Right hindlimb (tissue), 1 donor: ENCODE measurements at places on chromosomes 2 and 18.

GRCh38 chr2:218557941-218558340 lies 10.2 kb downstream of the USP37 start:
- no peak for DNase-seq

DNA sequence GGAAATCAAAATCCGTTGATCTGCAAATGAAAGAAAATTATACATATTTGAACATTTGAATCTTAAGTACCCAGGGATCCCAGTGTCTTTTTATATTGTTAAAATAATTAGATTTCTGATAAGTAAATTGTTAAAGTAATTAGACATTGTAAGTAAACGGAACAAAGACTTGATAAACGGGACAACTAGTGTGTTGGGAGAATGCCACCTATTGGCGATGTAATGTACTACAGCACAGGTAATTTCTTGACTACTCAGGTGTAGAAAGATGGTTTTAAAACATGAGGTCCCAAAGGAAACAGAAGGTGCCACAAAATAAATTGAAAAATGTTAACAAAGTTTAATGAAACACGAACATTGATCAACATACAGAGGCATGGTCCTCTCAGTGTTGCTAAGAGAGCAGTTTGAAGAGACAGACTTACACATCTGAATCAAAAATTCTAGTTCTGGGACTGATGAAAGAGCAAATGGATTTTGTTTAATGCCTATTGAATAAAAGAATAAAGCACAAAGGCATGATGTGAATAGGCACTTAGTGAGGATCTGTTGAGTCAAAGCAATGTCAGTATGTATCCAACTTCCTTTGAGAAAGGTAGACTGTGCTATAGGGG lies 103.4 kb upstream of the RASGRP3 start:
- DNase-seq = no peak

DNA sequence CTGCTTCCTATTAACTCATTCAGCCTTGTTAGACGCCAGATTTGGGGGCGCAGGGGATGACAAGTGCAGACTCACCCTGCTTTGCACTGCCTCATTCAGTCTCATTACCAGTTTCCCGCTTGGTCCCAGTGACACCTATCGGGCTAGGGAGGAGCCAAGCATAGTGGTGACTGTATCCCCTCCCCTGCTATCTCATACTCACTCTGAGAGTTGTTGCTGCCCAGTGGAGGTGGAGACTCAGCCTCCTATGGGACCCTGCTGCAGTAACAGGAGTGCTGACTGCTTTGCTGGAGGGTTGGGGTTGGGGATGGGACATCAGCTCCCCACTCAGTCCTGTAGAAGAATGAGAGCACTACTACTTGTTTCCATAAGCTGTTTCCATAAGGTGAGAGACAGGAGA lies 21.3 kb upstream of the PIK3C3 start:
- DNase-seq = no peak

DNA sequence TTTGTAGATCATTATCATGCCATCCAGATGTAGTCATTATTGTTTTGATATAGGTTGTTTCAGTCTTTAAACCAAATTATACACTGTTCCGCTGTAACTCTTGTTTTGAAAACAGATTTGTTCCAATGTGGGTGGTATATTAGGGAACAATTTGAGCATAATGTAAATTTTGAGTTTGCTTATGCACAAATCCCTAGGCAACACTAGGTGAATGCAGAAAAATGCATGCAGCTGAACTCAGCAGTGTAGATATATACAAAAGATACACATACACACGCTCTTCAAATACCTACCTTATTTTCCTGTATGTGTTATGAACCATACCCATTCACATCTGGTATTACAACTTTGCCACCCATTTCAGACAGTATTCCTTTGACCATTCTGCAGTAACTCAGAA lies 35.8 kb downstream of the MSH2 start:
- no peak for DNase-seq

GRCh38 chr2:238811293-238811692 lies 36.6 kb upstream of the TWIST2 start:
- DNase-seq = no peak

GRCh38 chr18:9612215-9612830 lies 2.0 kb downstream of the PPP4R1 start:
- DNase-seq = no peak

DNA sequence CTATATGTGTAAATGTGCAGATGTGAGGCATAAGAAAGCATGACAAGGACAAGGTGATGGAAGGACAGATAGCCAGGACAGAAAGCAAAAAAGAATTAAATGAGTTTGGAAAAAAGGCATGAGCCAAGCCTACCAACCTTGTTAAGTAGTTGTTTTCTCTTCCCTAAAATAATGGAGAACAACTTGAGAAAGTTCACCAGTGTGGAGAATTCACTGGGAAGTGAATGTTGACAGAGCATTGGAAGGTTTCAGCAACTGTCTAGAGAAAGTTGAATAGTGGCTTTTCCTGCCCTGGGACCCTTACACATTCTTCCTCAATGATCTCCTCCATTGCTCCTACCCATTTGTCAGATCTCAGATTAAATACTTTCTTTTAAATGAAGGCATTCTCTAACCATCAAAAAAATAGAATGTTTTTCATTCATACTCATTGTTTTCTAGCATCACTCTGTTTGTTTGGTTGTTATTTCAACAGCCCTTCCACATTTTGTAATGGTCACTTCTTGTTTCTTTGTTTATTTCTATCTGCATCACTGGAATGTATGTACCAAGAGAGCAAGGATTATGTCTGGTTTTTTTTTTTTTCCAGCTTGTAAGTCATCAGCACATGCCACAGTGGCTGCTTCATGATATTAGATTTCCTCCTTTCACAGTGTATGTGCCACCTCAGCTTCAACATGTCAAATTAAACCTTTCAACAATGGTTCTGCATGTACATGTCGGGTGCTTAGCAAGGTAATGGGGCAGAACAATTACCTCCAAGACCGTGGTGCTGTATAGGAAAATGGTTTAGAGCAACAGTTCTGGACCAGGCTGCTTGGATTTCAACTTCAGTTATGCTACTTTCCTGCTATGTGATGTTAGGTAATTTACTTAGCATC lies 586.0 kb upstream of the VRK2 start:
- no peak for DNase-seq

DNA sequence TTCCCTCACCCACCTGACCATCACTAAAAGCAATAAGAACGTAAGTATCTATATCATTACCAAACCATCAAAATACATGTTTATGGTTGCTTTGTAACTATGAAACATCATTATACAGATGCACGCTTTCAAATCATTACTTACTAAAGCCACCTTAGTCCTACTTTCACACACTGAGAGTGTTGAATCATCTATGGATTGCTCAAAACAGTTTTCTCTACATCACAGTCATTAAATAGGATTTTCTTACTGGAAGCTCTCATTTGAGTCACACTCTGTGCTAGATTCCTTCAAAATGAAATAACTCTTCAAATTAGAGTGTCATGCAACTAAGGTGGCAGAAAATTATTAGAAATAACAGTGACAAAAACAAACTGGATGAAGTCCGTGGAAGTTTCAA lies 878.4 kb downstream of the CPS1 start:
- no peak for DNase-seq

- no peak for DNase-seq
Measured at GRCh38 chr18:3932276-3932675, 482.3 kb downstream of the TGIF1 start.

DNA sequence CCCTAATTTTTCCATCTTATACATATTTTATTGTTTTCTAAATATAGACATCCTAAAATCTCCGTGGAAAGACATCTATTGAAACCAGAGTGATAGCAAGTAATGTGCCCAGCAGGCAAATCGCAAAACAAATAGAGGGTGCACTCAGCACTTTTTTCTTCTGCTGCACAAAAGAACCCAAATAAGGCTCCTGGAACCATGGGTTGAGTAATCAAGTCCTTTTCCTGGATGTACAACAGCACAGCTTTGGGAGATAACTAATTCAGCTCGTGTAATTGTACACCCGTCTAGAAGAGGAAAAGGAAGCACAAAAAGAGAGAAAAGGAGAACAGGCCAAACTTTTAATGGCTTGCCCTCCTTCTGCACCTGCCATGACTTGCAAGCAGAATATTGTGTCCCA lies 126.9 kb upstream of the TLK1 start:
- peak; percentile 32 for DNase-seq

DNA sequence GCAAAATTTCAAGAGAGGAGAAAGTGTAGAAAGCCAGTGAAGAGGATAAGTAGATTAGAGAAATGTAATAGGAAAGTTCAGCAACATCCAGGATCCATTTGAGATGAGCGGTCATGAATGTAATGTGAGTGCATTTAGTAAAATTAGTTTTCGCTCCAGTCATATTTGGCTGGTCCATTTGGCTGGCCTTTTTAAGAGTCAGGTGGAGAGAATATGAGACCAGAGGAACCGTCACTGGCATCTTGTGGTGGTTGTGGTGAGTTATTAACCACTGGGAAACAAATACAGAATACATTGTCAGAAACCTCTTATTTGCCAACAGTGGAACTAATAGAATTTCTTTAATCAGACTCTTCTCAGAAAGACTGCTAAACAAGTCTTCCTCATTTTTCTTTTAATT lies 1064.3 kb upstream of the CDH2 start:
- DNase-seq = no peak

DNA sequence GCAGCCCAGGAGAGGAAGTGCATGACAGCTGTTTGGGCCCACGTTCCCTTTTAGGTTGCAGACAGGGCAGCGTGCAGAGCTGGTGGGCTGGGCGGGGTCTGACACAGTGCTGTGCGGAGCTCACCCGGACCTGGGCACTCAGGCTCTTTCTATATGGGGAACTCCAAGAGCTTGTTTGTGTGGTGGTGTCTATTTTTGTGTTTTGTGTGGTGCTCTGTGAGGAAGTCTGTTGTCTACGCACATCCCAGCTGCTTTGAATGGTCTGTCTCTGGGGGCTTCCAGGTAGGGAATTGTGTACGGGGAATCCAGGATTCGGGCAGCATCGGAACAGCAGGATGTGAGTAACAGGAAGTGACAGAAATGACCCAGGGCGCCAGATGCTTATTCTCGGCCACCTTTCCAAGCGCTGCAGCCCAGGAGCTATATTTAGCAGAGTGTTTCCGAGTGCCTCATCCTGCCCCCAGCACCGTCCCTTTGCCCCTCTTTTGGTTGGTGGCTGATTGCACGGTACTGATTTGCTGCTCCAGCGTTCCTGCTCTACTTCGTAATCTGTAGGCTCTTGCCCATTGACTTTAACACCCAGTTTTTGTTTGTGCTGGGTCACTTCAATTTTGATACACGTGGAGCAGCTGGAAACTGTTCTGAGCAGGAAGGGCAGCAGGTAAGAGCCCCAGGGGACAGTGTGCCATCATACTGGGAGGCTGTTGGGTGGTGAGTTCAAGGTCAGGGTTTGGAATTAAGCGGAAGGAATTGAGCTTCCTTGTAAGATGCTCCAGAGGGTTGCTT lies 64.7 kb downstream of the DGKD start:
- peak; percentile 71 for DNase-seq

- DNase-seq = no peak
Measured at GRCh38 chr2:208189069-208189809, 591 bp downstream of the C2orf80 start.

- DNase-seq = no peak
Measured at GRCh38 chr2:29374823-29375222, 259.6 kb downstream of the CLIP4 start.

GRCh38 chr2:240956171-240956934 lies 42.1 kb upstream of the SNED1 start:
- DNase-seq = peak; percentile 22

DNA sequence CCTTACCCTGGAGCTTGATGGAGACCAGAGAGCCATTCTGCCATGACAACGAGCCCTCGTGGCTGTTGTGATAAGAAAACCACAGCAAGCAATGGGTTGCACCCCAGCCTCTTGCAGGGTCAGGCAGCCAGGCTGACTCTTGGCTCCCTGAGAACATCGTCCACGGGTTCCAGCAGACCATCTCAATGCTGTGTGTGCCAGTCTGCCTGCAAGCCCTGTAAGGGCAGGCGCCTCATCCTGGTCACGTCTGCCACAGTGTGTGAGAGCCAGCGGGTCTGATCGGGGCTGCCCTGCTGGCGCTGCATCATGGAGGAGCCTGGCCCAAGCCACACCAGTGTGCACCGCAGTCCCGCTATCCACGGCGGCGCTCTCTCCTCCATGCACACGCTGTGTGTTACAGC lies 71.0 kb upstream of the MGAT4A start:
- DNase-seq = no peak

DNA sequence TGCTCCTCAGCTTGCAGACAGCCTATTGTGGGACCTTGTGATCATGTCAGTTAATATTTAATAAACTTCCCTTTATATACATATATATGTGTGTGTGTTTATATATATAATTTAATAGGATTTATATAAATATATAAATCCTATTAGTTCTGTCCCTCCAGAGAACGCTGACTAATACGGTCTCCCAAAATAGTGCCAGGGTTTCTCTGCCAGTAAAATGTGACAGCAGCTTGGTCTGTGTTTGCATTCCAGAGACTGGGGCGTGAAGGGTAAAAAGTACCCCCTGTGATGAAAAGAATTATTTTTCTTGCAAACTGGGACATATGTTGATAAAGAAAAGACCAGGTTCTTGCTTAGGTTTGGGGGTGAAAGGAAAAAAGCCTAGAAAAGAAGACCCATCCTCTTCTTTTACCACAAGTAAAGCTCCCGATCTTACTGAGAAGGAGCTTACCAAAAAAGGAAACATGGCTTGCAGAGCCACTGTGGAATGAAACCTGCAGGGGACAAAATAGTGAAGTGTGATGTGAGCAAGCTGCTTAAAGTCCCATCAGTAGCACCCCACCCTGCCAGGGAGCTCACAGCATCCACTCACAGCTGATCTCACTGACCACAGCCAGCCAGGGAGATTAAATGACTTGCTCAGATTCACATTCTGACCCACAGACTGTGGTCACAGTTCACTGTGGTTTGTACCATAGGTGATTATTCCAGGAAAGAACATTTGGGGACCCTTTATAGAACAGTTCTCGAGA lies 110.9 kb upstream of the RMP24 start:
- DNase-seq = no peak

DNA sequence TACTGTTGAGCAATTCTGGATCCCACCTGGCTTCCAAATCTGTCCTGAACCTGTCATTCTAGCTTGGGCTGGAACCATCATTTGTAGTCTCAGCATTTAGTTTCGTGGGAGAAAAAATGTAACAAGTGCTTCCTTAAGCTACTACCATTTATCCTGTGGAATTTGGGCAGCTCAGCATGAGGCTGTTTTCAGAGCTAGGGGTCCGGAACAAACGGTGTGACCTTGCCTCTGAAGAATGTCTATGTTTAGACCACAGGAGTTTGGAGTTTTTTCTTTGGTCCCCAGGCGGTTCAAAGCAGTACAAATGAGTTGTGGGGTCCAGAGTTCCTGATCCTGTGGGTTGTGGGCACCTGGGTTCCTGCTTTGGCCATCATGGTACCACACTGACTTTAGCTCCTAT lies 59.1 kb upstream of the TMEM178A start:
- DNase-seq = no peak

DNA sequence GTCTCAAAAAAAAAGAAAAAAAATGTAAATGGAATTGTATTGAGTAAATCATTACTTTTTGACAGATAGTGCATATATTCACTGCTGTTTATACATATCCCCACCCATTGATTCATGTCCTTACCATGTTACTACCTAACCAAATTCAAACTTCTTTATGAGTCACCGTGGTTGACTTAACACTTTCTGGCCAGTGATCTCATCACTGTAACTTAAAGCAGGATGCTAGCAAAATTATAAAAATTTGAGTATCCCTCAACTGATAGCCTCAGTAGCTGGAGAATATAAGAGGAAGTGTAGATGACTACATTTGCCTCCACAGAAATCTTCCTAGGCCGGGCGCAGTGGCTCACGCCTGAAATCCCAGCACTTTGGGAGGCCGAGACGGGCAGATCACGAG lies 13.4 kb downstream of the CNOT9 start:
- no peak for DNase-seq
